ENCODE measurements at places on chromosomes 3 and 15.
A peak's percentile ranks its signal among the peaks of the same experiment; 100 is the strongest.

DNA sequence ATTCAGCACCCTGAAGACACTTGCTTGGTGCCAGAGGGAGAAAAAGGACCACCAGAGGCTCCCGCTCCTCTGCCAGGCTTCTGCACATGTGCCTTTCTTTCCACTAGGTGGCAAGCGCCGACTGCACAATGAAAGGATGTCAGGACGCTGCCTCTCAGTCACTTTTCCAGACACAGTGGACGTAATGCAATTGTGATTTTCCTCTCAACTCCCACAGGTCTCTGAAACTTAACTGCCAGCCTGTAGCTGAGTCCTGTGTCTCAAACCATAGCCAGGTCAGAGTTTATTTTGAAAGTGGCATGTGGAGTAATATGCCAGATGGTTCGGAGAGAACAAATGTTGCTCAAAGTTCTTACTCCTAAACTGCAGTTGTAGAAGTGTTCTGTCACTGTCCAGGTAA is 162.9 kb downstream of the ITPR1 start:
- DNase-seq = no peak

DNA sequence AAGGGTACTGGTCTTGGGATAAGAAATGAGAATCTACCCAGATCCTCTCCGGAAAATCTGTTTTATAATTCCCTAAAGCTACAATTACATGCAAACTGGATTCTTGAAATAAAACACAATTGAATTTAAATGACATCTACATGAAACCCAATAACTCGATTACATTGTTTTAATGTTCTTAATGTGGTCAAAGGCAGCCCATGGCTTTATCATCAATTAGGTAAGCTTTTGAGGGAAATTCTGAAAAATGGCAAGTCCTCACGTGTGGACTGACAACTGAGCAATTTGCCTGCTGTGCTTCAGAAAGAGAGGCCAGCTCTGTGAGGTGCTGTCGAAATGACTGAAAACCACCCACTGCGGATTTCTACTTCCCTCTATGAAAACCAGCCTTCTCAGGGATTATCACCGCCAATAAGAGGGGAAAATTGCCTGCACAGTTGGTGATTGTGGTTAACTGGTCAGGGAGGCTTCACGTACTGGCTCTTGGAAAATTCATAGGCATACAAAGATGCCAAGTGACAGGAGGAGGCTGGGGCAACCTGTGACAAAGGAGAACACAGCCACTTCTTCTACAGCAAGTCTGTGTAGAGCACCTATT is 200.8 kb upstream of the SLCO3A1 start:
- no peak for DNase-seq

- DNase-seq = no peak
Measured at GRCh38 chr3:191135175-191135574, 63.9 kb upstream of the OSTN start.

DNA sequence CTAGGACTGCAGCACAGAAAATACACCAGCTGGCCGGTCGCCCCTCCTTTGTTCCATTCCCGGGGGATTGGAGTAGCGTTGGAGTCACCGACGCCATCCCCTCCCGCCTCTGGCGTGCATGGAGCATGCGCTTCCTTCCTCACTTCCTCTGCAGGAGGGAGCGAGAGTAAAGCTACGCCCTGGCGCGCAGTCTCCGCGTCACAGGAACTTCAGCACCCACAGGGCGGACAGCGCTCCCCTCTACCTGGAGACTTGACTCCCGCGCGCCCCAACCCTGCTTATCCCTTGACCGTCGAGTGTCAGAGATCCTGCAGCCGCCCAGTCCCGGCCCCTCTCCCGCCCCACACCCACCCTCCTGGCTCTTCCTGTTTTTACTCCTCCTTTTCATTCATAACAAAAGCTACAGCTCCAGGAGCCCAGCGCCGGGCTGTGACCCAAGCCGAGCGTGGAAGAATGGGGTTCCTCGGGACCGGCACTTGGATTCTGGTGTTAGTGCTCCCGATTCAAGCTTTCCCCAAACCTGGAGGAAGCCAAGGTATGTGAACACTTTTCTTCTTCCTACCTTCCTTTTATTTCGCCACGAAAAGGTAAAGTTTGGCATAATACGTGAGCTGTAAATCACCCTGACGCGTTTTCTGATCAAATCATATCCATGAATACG is at the start of gene SCG3:
Gene SCG3 (plus strand): TSS at position 201 of the 661 bp plus-strand sequence. CDS start 253 bp downstream, at position 454.
- DNase-seq = peak; percentile 40

- no peak for DNase-seq
Measured at GRCh38 chr3:148962513-148962912, 28.8 kb upstream of the GYG1 start.

DNA sequence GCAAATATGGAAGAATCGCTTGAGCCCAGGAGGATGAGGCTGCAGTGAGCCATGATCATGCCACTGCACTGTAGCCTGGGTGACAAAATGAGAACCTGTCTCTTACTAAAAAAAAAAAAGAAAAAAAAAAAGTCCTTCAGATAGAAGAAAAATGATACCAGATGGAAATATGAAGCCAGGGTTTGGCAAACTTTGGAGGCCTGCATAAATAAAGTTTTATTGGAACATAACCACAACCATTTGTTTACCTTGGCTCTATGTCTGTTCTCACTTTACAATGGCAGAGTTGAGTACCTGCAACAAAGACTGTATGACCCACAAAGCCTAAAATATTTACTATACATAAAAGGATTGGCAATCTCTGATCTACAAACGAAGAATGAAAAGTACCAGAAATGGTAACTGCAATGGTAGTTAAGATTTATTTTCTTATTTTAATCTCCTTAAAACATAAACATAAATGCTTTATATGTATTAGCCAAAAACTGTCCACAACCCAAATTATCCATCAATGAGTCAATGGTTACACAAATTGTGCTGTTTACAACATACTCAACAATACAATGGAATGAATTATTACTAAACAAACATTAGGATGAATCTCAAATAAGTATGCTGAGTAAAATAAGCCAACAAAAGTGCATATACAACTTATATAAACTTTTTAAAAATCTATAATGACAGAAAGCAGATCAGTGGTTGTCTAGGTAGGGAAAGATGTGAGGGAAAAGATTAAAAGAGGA is 41.8 kb downstream of the GOLGB1 start:
- DNase-seq = no peak

DNA sequence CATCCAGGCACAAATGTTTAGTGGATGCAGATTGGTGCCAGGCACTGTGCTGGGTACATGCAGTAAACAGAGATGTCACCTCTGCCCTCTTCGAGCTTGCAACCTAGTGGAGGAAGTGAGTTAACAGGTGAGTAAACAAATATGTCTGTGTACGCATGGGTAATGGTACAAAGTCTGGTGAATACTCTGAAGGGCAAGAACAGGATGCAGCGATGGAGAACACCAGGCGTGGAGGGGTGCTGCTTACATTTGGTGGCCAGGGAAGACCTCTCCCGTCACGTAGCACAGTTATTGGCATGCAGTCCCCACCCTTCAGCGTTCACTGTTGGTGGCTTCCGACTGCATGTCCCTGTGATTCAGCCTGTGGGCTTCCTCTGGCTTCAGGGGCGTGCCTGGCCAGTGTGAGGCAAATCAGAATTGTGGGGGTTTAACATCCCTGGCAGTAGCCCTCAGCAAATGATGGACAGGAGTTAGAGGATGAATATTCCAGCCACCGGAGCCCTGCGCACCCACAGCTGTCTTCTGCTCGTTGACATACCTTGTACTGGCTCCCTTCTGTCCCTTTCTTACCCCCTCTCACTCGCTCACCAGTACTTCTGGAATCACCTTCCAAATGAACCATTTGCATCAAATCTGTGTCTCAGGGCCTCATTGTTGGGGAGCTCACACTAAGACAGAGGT is 9.1 kb upstream of the HDAC11 start:
- no peak for DNase-seq

DNA sequence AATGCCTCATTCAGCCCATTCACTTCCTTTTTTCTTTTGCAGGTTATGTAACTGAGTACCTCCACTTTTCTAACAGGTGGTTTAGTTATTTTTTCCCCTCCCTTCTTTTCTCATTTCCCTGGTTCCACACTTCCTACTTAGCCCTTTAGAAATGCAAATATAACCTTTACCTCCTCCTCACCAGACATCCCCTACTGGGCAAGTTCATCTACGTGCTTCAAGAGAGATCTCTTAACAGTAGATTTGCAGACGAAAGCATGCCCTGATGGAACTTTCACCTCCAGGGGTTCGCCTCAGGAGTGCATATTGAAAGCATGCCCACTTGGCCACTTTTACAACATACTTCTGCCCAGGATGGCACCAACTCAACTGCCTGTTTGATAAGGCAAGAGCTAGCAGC is 314.1 kb upstream of the LRRC3B start:
- DNase-seq = no peak

DNA sequence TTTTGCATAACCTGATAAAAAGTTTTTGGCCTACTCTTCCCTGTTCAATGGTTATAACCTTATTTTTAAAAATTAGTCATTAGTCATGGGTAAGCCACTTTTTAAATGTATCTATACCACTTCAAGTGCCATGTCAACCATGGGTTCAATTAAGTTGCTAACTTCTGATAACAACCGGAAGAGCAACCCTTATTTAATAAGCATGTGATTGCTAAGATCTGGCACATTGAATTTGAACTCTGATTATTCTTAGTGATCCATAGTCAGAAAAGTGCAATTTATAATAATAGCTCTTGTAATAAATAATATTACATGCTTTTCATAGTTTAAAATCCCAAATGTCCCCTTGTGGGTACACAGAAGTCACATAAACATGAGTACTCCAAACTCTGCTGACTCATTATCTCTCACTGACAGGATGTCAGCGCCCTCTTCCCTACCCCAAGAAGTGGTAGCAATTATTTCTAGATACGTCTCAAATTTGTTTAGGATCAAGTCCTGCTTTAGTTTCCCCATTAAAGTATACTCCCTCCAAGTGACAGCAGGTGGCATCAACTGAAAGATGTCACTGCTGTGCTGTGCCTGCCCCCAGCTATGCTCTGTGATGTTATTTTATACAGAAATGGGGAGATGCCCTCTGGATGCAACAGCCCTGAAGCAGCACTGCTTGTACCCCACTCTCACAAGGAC is 18.6 kb downstream of the SAMD7 start:
- no peak for DNase-seq

GRCh38 chr15:91625506-91625905 is 228.0 kb upstream of the SLCO3A1 start:
- no peak for DNase-seq

DNA sequence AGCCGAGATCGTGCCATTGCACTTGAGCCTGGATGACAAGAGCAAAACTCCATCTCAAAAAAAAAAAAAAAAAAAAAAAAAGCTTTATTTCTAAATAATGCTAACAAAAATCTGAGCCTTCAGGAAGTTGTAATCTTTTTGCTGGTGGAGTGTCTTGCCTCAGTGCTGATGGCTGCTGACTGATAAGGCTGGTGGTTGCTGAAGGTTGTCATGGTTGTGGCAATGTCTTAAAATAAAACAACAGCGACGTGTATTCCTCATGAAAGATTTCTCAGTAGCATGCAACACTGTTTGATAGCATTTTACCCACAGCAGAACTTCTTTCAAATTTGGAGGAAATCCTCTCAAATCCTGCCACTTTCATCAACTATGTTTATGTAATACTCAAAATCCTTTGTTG is 77.4 kb upstream of the PTPRG start:
- no peak for DNase-seq

- DNase-seq = no peak
Measured at GRCh38 chr15:73352082-73352481, 16.7 kb downstream of the HCN4 start.

GRCh38 chr3:155418407-155418806 is 124.9 kb upstream of the STRIT1 start:
- DNase-seq = no peak

- no peak for DNase-seq
Measured at GRCh38 chr3:43043793-43044192, 62.1 kb downstream of the POMGNT2 start.

- DNase-seq = no peak
Measured at GRCh38 chr15:71109905-71110304, 5.4 kb upstream of the THSD4 start.

DNA sequence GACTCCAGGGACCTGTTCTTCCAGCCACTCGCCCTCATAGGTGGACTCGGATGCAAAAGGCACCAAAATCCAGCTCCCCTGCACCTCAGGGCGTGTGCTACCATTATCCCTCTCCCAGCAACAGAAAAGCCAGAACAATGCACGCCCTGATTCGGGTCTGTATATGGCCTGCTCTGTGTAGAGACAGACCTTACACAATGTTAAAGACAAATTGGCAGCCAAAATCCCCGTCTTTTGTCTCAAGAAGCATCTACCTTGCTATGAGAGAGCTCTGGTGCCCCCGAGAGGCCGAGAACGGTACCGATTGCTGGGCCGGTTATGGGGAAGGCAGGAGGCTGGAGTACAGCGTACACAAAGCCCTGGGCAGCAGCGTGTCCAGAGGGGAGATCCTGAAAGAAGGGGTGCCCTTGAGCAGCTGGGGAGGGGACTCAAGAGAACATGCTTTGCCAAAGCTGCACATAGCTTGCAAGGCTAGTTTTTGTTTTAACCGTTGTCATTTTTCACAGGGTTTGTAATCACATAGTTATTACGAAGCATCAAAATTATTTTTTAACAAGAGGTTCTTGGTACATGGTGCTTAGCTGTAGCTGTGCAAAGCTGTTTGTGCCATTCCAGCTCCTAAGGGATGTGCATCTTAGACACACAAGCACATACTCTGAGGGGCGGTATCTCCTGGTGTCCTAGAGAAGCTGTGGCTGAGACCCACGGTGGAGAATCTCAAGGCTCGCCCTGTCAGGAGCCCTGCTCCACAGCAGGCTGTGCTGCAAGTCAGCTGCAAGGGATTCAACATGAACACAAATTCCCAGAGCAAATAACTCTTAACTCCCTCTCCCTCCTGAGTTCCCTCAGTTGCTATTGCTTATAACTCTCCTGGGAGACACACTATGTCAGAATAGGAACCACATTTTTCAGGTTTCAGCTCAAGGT is 461.5 kb upstream of the PPP2R3A start:
- no peak for DNase-seq

- DNase-seq = no peak
Measured at GRCh38 chr3:189260556-189261493, 89.1 kb downstream of the TPRG1 start.

DNA sequence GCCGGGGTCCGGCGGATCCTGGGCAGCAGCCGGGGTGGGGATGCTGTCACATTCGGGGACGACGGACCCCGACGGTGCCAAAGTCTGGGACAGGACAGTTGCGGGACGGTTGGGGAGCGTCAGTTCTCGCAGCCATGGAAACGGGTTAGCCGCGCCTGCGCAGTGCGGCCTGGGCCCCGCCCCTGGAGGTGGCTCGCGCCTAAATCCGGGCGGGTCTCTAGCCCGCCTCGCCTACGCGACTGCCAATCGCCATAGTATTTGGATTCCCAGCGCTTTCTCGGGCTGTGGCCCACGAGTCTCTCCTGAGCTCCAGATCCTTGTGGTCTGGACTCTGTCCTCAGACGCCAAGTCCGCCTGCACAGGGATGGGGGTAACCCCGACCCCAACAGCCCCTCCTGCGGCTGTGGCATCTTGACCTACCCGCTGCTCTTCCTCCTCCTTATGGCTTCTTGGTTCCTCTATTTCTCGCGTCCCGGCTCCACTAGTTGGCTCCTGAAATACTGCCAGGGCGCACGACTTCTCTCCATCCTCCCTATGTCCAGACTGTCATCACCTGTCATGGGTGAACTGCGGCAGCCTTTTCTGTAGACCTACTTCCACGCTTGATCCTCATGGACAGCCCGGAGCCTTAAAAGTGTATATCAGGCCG is at the start of gene ZMYND10:
Gene ZMYND10 (minus strand): TSS at position 147 of the 649 bp plus-strand sequence. CDS start 153 bp downstream, outside the sequence.
- DNase-seq = no peak

- no peak for DNase-seq
Measured at GRCh38 chr3:155890671-155891190, 20.3 kb downstream of the GMPS start.

- DNase-seq = no peak
Measured at GRCh38 chr3:71726146-71726545, 944 bp upstream of the EIF4E3 start.

Measured in NCI-H187 treated with DMSO at 0.1 percent for 48 hours (cell line).